A549 treated with Hydrocortisone at 1 μM for 4 hours (cell line): ENCODE measurements at places on chromosomes 11 and 22. TPM values are rescaled to one million over a fixed set of nuclear protein-coding genes. Genes with fewer than 3 reads are reported as not detected.

TMEM121B gene
- 0.10 to 0.20 TPM (median 0.14 TPM) in 5 replicates for total RNA-seq

SELENOH gene
- total RNA-seq = 96.8 to 150 TPM (median 143 TPM) in 5 replicates

CUL5 gene
- total RNA-seq = 6.7 to 9.7 TPM (median 9.5 TPM) in 5 replicates

PGA5 gene
- total RNA-seq = not detected in 5 replicates

DEUP1 gene
- total RNA-seq = 0.05 TPM in 1 of 5 replicates, not detected in the others

TMEM218 gene
- total RNA-seq = 20.1 to 25.1 TPM (median 21.5 TPM) in 5 replicates

GAS2 gene
- total RNA-seq = 0.35 to 1.2 TPM (median 0.93 TPM) in 5 replicates

ART1 gene
- not detected in 5 replicates for total RNA-seq

P2RX6 gene
- total RNA-seq = 0.56 to 0.97 TPM (median 0.79 TPM) in 5 replicates
